ENCODE measurements at places on chromosomes 7 and 10.
A peak's percentile ranks its signal among the peaks of the same experiment; 100 is the strongest.

- no peak for DNase-seq
Measured at GRCh38 chr10:35375091-35375765, 38.9 kb downstream of the CCNY start.

DNA sequence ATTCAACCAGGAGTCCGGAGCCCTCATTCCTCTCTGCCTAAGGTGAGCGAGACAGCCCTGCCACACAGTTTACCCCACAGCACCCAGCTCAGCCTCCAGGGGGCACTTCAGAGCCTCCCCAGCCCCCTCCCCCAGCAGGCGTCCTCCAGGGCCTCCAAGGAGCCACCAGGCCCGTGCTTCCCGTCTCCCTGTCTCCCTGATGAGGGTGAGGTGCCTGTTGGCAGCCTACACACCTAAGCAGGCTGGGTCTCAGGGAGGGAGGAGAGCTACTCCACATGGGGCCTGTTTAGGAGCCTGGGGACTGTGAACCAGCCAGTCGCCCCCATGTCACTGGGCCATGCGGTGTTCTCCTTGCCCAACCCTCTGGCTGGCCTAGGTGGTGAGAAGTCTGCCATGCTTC, 28.9 kb upstream of the TRIM8 start:
- DNase-seq, result no peak

- DNase-seq, result no peak
Measured at GRCh38 chr7:111650456-111650999, 88.2 kb upstream of the IMMP2L start.

- DNase-seq, result no peak
Measured at GRCh38 chr10:95998255-95998784, 45.1 kb upstream of the CCNJ start.

GRCh38 chr7:100582041-100582579, 3.8 kb downstream of the LRCH4 start:
- DNase-seq, result no peak

DNA sequence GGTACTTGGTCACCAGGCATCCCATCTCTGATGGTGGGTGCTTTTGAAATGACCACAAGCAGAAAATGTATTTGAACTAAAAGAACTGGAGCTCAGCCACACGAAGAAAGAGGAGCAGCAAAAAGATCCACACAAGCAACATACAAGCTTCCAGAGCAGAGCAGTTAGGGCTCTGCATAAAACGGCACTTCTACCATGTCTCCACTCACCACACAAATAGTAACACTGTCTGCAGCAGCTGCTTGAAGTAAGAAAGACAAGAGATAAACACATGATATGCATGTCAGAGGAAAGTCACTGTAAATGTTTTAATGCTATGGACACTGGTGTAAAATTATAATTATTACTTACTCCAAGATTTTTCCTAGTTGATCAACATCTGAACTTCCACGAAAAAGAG, 32.5 kb upstream of the FAM133B start:
- no peak for DNase-seq

DNA sequence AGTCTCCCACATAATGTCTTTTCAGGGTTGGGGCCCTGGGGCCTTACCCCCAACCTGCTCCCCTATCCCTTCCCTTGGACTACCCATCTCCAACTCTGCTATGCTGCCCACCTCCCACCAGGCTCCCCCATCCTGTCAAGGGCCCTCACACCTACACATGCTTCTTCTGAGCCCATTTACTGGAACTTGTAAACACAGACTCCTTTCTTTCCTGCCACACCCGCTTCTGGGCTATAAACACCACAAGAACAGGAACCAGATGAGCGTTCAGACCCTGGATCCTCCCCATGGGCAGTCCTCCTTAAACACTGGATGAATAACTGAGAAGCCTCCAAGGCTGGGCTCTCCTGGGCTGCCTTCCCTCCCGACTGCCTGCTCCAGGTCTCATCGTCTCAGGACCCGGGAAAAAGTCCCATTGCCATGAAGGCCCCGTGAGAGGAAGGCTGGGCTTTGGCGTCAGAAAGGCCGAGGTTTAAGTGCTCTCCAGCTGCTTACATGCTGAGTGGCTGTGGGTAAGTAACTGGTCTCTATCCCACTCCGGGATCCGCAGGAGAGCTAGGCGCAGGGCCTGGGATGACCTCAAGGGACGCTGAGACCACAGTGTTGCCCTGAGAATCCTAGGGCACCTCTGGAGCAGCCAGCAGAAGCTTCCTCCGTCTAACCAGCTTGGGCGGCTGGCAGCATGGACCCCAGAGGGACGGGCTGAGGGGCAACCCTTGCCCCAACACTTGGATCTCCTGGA, 15.6 kb upstream of the CRHR2 start:
- DNase-seq, result no peak

- no peak for DNase-seq
Measured at GRCh38 chr10:70253878-70254765, 20.9 kb upstream of the PPA1 start.

- DNase-seq, result no peak
Measured at GRCh38 chr7:76206633-76207032, 4.9 kb downstream of the SRRM3 start.

DNA sequence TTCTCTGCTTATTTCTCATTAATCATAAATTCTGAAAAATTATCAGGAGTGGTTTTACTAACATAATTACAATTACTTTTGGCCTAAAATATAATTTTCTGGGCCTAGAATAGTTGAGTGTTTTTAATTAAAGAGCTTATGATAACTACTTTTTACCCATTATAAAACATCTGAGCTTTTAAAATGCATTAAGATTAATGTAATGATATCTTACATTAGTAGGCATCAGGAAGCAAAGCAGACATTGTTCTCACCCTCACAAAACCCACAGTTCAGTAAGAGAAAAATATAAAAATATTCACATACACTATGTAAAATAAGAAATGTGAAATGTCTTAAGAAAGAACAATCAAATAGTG, 443.7 kb upstream of the SEMA3A start:
- DNase-seq, result no peak

GRCh38 chr10:132397036-132397541, at the start of gene PWWP2B:
TSS of gene PWWP2B (plus strand) at chr10:132397200. CDS start at chr10:132397227, 27 bp downstream.
- peak; percentile 25 for DNase-seq

- no peak for DNase-seq
Measured at GRCh38 chr10:94485094-94485493, 60.5 kb upstream of the HELLS start.

GRCh38 chr7:19558527-19558926, 150.3 kb downstream of the POLR1F start:
- no peak for DNase-seq

DNA sequence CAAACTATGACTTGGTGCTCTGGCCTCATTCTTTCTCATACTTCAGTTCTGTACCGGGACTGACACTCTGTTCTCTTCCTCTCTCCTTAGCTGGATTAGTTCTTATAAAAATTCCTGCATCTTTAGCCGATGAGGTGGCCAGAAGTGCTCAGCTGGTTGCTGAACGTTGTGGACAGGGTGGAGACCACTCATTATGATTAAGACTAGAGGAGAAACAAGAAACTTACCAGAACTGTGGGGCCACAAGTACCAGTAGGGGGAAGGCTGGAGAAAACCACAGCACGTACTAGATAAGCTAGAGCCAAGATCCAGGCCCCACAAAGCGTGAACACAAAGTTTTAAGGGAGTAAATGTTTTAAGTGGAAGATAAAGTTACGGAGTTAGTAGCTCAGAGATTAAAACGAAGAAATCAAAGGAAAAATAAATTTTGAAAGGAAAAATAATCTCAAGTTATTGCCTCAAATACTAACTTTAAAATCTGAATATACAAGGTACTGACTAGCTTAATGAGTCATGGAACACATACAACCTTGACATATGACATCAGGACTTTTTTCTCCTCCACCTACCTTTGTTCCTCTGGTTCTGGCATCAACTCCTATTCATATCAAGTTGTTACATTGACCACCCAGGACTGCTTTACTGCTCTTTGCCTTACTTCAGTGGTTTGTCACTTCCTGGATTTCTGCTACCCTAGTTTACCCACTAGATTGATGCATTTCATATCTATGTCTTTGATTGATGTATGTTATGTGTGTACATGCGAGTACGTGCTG, 469.0 kb downstream of the TFEC start:
- no peak for DNase-seq

DNA sequence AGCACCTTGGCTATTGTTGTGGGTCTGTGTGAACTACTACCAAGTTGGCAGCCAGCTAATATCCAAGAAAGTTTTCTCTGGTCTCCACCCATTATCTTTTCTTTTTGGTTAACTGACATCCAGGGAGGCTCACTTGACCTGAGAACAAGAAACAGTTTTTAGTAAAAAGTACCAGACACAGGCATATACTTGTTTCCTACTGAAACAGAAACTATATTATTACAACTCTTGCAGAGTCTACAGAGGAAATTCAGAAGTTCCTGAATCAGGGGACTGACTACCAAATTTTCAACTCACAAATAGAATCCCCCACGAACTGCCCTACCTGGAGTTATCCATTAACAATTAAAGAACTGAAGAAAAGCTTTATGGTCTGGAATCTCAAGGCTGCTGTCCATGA, 168.9 kb downstream of the KCND2 start:
- no peak for DNase-seq

GRCh38 chr7:68789597-68789996, 808.7 kb upstream of the AUTS2 start:
- no peak for DNase-seq
